Right ventricle myocardium inferior (tissue), 1 donor: ENCODE measurements at places on chromosomes 2 and 18. TPM values are rescaled to one million over a fixed set of nuclear protein-coding genes. Genes with fewer than 3 reads are reported as not detected.

Gene MTX2
- total RNA-seq = 51.0 TPM

Gene LYPD6B
- total RNA-seq = not detected

Gene HOXD10
- total RNA-seq = not detected

DNA sequence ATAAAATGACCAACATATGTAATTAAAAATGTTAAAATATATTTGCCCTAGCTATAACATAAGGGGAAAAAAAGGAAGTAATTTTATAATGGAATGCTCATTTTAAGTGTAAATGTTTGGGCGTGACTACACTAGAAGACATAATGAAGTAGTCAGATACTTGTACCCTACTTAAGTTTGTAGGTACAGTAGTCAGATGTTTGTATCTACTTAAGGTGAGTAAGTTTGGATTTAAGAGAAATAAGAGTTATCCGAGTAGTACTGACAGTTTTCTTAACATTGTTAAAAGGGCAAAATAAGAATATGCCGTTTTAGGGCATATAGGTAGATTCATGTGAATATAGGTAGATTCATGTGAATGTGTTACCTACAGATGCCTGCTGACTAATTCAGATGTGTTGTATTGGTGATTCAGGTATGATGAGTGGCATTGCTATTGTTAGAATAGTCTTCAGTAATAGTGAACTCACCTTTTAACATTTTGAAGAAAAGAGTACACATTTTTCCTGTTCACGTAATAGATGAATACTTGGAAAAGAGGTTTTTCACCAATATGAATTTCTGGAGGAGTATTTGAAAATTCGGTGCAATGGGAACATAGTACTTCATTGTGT lies 14.9 kb downstream of the VAPA start:
- DNase-seq = no peak

DNA sequence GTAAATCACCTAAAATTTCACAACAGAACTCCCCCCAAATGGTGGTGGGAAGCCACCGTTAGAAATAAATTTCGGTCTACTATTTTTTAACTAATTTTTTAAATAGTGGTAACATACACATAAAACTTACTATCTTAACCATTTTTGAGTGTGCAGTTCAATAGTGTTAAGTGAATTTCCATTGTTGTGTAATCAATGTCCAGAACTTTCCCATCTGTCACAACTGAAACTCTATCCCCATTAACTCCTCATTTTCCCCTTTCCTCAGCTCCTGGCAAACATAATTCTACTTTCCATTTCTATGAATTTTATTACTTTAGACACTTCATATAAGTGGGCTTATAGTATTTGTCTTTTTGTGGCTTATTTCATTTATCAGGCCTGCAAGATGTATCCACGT lies 34.1 kb upstream of the HNMT start:
- DNase-seq = no peak

DNA sequence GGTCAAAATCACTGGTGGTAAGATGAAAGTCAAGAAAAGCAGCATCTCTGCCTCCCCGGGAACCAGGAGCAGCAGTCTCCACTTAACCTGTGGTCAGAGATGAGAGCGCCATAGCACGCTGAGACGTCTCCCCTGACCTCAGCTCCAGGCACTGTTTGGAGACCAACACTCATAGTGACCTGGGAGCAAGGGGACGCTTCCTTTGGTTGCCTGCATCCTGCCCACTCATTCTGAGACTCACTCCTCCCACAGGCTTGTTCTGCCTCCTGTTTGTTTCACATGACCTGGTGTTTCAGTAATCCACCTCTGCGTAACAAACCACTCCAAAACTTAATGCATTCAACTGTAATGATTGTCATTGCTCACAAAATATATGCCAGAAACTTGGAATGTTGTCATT lies 139.3 kb downstream of the ACOXL start:
- no peak for DNase-seq

- no peak for DNase-seq
Observed at GRCh38 chr2:191250986-191251385, 5.8 kb downstream of the MYO1B start.

- no peak for DNase-seq
Observed at GRCh38 chr2:128379021-128380015, 60.6 kb upstream of the HS6ST1 start.

DNA sequence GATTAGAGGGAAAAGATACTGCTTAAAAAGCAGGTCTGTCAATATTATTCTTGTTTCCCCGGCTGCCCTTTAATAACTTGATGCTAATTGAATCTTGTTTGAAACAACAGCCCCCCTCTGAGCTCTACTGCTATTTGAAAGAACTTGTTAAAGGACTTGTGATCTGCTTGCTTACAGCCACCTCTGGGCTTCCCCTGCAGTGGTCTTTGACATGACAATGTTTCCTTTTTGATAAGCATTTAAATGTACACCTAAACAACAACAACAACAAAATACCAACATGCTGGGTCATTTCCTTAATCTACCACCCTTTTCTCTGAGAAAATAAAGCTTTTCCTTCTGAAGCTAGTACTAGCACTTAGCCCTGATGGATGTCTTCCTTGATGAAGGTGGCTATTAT lies 3.9 kb downstream of the HOXD1 start:
- DNase-seq = no peak

DNA sequence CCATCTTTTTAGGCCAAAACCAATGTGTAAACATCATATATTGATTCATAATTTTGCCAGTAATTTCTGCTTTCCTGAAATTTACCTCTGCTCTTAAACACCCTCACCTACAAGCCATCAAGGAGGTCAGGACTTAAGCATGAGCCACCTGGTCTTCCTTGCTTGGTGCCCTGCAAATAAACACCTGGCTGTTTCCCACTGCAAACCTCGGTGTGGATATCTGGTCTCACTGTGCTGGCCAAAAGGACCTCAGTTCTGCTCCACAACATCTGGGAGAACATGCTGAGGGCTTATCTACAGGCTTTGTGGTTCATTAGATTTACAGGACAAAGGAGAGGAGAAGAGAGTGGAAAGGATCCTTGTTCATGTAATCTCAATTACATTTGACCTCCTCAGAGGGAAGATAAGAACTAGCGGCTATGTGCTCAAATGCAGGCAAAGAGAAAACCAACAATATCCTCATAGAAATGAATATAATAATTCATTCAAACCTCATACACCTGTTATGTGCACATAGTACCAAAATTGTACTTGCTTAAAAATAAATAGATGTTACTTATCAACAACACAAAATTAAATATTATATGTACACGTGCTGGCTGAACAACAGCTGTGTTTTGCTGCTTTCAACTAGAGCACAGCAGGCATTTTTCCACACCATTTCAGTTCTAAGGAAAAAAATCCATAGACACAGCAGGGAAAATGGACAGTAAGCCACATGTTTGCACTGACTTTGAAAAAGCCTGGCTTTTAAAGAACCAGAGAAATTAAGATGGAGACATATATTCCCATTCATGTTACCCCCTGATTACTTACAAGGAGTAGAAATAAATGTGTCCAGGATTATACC lies 465.1 kb downstream of the LPIN1 start:
- DNase-seq = no peak

GRCh38 chr2:124524155-124524915 lies 499.2 kb downstream of the CNTNAP5 start:
- DNase-seq = no peak

DNA sequence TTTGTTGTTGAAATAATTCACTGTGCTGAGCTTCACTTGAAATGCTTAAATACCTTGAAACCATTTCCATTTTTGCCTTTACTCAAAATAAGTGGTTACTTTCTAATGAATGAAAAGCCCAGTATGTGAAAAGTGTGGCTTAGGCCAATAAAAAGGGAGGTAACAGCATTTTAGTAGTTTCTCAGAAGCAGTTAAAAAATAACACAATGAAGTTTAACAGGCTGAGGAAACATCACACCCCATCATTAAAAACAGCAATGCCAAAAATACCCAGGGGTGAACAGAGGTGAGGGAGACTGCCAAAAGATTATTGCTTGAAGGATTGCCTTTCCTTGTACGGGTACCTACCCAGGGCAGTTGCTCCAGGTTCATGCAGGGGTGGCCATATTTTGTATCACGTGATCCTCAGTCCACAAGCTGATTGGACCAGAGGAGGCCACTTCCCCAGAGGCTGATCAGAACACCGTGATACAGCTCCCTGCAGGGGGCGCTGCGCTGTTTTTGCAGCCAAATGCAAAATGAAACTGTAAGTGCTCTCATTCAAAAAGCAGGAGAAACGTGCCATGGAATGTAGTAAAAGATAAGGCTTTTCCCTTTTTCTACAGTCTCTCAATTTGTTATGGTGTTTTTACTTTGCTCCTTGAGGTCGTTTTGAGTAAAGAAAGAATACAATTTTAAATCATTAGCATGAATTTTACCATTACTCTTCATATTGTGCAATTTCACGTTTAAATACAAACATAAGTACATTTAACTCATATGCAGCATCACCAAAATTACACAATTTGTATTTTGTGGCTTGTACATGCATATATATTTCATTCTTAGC lies 70.2 kb upstream of the SH3BP4 start:
- peak; percentile 79 for DNase-seq

DNA sequence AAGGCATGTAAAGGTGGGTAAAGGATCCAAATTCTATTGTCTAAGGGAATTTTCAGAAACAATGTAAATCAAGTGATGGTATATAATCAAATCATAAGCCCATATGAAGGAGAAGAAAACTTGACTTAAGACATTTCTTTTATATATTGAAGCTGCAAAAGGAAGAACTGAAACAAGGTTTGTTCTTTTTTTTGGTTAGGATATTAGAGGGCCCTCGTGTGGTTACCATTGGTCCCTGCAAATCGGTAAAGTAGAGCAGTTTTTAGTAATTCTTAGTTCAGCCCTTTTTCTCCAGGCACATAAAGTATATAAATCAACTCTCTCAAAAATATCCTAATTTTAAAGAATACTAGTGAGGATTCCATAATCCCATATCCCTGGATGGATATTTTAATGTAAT lies 105.6 kb upstream of the STK17B start:
- DNase-seq = no peak

DNA sequence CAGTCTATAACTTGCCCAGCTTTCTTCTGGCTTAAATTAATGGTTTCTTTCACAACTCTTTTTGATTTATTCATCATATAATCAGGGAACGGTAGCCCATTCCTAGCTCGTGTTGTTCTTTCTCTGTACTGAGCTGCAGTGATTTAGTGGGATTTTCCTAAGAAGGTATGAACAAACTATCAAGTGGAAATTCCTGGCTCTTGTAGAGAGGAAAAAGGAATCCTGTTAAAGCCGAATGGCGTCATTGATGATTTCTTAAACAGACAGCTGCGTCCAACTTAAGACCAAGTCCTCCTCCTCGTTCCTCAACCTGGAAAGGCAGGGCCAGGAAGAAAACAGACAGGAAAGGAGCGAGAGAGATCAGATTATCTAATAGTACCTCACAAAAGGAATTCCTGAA lies 69.2 kb upstream of the CABLES1 start:
- DNase-seq = no peak

- DNase-seq = no peak
Observed at GRCh38 chr2:177147834-177148445, 64.7 kb upstream of the HNRNPA3 start.

GRCh38 chr2:237982039-237982725 lies 15.4 kb downstream of the UBE2F start:
- DNase-seq = no peak
